AG09319 (cell line): ENCODE measurements at places on chromosomes 5 and 9.

DNA sequence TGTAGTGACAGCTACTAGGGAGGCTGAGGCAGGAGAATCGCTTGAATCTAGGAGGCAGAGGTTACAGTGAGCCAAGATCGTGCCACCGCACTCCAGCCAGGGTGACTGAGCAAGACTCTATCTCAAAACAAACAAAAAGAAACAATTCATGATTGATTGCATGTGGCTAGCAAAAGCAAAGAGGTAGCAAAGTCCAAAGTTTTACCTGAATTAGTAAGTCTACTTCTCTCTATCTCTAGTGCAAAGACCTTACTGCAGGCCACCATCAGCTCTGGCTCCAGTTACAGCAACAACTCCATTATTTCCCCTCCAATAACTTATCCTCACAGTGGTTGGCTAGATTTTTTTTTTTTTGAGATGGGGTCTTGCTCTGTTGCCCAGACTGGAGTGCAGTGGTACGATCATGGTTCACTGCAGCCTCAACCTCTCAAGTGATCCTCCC is 6.2 kb upstream of the SAR1B start:
- no peak for DNase-seq

GRCh38 chr9:4370501-4370900 is 70.6 kb upstream of the GLIS3 start:
- no peak for DNase-seq

GRCh38 chr9:112142420-112142819 is 32.7 kb downstream of the SUSD1 start:
- DNase-seq, result no peak

- DNase-seq, result no peak
Measured at GRCh38 chr5:110580625-110581024, 145.8 kb downstream of the TMEM232 start.

- no peak for DNase-seq
Measured at GRCh38 chr5:80170117-80170535, 85.7 kb downstream of the SERINC5 start.

DNA sequence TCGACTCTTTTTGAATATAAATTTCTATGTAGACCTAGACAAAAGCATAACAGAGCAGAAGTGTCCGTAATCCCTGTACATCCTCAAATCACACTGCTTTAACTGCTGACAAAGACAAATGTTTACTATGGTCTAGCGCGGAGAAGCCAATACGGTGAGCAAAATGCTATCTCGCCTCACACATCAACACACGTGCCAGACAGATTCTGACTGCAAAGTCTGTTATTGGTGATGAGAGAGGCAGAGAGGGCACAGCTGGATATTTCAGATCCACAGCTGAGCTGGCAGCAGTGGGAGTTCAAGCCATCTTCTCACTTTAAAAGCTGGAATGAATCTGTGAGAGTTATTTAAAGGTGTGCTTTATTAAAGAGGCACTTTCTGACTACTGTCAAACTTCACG is 124.3 kb downstream of the ARL15 start:
- no peak for DNase-seq

DNA sequence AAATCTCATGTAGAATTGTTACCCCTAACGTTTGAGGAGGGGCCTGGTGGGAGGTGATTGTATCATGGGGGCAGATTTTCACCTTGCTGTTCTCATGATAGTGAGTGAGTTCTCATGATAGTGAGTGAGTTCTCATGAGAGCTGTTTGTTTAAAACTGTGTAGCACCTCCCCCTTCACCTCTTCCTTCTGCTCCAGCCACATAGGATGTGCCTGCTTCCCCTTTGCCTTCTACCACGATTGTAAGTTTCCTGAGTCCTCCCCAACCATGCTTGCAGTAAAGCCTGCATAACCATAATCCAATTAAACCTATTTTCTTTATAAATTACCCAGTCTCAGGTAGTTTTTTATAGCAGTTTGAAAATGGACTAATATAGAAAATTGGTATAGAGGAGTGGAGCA is 1783.7 kb upstream of the CDH9 start:
- no peak for DNase-seq

GRCh38 chr5:68433923-68434879 is 218.6 kb downstream of the PIK3R1 start:
- peak; percentile 78 for DNase-seq

DNA sequence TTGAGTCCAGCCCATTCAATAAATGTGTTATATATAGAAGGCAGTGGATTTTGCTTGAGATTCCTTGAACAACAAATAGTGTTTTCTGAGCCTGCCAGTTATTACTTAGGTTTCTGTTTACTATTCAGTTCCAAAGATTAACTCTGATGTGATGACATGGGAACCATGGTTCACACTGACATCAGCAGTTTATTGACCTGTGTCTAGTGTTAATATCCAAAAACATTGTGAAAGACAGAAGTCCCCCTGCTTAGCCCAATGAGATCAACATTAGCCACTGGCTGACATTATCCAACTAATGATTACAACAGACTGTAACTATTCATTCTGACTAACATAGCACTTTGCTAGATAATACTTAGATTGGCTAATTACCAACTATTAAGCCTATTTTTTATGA is 14.9 kb downstream of the APBA1 start:
- DNase-seq, result no peak

DNA sequence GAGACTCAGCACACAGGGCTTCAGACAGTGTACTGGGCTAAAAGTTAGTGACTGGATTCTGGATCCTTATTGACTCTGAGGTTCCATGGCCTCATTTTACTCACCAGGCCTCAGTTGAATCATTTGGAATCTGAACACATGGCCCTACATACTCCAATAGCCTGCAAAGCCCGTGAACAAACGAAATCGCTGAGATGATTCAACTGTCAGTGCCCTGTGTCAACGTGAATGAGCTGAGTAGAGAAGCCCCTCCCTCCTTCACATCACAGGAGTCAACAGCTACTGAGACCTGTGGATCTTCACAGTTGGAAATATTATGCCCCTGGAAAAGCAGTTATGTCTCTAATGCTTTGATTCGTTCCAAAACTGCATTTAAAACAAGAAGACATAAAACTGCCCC is 429.3 kb downstream of the GADD45G start:
- no peak for DNase-seq

DNA sequence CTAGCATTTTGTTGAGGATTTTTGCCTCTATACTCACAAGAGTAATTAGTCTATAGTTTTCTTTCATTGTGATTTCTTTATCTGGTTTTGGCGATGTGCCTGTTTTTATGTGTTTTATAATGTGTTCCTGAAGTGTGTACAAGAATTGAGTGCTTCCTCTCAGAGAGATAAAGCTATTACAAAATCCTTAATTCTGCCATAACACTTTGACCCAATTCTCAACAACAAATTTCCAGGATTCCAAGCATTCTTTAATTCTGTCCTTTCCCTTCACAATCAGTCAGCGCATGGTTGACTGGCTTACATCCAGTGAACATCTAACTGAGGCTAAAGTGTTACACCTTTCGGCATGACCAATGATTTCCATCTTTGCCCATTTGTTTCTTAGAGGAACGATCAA is 282.9 kb upstream of the MVB12B start:
- no peak for DNase-seq

DNA sequence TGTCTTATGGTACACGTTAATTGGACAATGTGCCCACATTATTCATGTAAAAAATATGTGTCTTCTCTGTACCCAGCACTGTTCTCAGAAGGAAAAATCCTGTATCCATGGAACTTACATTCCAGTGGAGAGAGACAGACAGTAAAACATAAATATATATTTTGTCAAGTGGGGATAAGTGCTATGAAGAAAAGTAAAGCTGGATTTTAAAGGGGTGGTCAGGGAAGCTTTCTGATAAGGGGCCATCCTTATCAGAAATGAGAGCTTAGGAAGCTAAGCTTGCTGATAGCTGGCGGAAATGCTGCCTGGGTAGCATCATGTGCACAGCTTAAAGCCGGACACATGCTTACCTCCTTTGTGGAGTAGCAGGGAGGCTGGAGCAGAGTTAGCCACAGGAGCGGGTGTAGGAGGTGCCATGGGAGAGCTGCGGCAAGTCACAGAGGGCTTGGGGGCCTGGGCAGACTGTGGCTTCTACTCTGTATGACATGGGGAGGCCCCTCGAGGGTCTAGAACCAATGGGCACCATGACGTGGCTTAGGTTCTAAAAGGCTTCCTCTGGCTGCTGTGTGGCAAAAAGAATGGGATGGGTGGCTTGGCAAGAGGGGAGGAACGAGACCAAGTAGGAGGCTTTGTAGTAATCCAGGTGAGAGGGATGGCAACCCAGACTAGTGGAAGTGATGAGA is 141.7 kb downstream of the FGF1 start:
- DNase-seq, result no peak

- no peak for DNase-seq
Measured at GRCh38 chr5:52805615-52806014, 17.9 kb downstream of the ITGA1 start.

GRCh38 chr5:173583346-173583745 is 33.1 kb downstream of the BOD1 start:
- DNase-seq, result no peak

DNA sequence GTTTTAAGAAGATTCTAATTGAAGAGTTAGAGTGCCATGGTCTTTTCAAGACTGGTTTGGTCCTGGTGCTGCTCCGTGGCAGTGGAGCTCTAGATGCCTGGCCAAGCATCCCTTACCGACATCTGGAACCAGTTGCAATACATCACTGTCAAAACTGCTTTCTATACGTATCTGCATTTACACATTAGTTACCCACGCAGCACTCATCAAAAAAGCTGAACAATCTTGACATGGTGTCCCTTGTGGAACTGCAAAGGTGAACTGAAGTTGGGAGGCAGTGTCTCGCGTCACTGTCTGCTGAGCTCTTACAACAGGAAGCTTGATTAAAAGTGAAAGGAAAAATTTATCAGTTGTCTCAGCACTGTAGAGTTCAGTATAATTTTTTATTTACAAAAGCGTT is 82.6 kb downstream of the PBX3 start:
- DNase-seq, result no peak

DNA sequence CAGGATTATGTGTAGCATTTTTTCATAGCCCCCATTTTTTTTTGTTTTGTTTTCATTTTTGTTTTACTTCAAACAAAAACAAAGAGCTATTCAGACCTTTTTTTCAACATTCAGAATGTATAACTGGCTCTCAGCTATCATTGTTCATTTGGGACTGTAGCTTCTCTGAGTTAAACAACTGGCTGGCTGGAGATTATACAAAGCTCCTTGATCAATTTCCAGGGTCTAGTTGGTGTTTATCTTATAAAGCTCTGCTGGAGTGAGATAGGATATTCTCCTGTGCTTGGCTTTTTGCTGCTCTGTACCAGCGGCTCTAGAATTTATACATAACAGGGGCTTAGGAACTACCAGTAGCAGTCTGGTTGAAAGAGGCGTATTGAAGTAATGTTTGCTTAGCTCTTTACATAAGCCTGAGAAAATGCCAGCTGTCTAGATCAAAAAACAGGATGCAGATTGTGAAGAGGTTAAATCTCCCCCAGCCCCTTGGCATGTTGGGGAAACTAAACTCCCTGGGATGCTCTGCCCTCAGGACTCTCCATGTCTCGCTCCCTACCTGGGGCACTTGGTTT is 15.2 kb downstream of the GARNL3 start:
- no peak for DNase-seq

DNA sequence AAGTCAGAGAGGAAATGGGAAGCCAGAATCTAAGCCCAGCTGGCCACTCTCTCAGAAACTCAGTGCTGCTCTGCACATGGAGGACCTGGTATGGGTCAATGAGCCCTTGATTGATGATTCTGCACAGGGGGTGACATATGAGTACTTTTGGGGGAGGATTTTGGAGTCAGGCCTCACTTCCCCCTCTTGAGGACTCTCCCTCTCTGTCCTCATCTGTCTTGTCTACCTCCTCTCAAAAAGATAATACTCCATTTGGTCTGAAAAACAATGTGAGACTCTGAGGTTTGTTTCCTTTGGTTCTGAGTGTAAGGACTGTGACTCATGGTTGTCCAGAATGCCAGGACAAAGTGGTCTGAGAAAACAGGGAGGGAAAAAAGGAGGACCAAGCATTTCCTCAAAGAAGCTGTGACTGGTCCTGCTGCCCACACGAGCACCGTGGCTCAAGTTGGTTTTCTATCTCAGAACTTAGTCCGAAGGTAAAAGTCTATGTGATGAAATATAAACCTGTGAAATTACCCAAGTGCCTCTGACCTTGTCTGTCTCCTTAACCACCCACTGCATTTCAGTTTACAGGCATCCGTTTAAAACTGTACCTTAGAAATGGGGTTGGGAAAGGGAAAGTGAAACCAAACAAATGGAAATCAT is 11.1 kb downstream of the TTC39B start:
- no peak for DNase-seq

DNA sequence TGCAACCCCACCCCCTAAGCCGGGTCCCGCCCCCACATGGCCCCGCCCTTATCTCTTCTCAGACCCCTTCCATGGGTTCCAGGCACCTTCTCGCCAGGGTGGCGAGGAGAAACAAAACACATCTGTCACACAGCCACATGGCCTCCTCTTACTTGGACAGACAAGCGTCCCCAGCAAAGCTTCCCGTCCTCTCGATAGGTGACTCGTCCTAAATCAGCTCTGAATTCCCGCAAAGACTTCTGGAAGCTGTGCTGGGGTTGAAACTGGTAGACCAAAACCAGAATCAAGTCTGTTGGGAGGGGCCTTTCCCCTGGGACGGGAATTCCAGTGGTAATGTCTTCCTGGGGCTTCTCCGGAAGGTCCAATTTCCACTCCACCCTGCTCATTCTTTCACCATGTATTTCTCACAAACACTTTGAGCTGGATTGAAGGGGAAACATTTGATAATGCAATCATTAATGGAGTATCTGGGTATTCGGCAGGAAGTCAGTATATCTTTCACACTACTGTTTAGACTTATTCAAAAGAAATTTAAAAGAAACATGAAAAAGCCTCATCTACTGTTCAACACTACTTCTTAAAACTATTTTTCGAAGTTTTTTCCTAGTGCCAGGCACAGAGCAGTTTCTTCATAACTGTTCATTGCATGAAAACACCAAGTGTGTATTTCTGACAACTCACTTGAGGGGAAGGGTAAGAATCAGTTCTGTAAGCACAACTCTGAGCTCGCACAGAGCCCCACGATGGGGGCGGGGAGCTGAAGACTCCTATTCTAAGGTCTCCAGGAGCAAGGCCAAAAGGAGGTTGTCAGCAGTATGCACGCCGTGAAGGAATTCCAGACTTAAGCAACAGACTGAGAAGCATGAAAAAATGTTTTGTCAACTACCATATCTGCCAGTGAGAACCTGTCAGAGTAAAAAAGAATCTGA is 644 bp upstream of the CTNNAL1 start:
- no peak for DNase-seq

GRCh38 chr5:147515269-147515668 is 5.4 kb upstream of the DPYSL3 start:
- DNase-seq, result no peak

GRCh38 chr5:144144956-144145751 is 25.3 kb downstream of the YIPF5 start:
- no peak for DNase-seq

- no peak for DNase-seq
Measured at GRCh38 chr9:136925414-136926153, 19.0 kb downstream of the FBXW5 start.

- DNase-seq, result no peak
Measured at GRCh38 chr5:134246771-134247427, 21.0 kb upstream of the PPP2CA start.

GRCh38 chr9:16039218-16039987 is 486.6 kb downstream of the CCDC171 start:
- no peak for DNase-seq
